Ovary (tissue), 10 donors: ENCODE measurements at places on chromosomes 16 and 17. TPM values are rescaled to one million over a fixed set of nuclear protein-coding genes. Genes with fewer than 3 reads are reported as not detected.

DNA sequence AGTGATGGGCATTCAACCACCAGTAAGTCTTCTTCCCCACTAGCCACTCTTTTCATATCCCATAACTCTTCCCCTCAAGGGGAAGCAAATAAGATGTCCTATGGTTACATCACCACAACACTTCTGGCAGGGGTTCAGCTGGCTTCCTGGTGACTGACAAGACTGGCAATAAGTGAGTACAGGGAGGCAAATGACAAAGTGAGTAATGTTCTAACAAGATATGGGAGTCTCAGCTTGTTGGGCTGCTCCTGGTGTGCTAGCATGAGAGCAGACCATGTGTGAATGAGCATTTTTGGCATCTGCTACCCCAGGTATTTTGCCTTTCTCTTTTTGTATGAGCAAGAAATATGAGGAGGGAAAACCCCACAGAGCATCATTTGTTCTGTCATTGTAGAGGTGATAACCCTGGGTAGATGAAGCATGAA lies 9.9 kb downstream of the TMIGD1 start:
- no peak overlapping the region for H3K4me3 ChIP-seq
- no peaks in the 10 kb centered on the region for H3K27me3 ChIP-seq
- DNase-seq = no peak
- H3K36me3 ChIP-seq = no peaks in the 10 kb centered on the region

Gene SCO1
- total RNA-seq = 26.5 TPM

Gene MYL4
- not detected for total RNA-seq

Gene TRAP1
- total RNA-seq = 67.3 TPM

DNA sequence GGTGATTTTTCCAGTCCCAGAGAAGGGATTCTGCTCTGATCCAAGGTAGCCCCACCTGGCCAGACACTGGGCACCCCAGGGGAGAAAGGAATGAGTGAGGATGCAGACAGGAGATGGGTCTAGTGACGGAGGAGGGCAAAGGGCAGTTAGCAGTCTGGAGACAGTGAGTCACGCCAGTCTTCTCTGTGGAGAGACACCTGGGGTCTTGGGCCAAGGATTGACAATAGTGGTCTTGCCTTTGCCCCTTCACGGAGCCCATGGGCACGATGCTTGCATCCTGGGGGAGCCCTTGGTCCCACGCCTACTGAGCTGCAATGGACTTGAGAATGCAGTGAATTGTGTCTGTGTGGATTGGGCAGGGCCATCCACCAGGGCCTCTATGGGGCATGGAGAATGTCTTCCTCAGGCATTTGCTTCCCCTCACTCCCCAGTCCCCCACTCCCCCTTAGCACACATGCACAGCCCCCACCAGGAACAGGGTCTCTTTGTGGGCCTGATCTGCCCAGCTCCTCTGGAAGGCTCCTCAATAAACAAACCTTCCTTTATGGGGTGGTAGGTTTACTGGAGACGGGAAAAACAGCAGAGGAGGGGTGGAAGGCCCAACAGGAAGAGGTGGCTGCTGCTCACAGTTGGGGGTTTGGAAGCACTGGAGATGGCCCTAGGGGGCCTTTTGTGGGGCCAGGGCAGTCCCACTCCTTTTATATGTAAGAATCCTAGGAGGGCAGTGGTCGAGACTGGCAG lies 1.4 kb downstream of the CHAD start:
- H3K27me3 ChIP-seq = no peaks in the 10 kb centered on the region
- no peak overlapping the region for H3K4me3 ChIP-seq
- H3K36me3 ChIP-seq = no peaks in the 10 kb centered on the region
- H3K27ac ChIP-seq = no peak overlapping the region
- no peak for DNase-seq

DNA sequence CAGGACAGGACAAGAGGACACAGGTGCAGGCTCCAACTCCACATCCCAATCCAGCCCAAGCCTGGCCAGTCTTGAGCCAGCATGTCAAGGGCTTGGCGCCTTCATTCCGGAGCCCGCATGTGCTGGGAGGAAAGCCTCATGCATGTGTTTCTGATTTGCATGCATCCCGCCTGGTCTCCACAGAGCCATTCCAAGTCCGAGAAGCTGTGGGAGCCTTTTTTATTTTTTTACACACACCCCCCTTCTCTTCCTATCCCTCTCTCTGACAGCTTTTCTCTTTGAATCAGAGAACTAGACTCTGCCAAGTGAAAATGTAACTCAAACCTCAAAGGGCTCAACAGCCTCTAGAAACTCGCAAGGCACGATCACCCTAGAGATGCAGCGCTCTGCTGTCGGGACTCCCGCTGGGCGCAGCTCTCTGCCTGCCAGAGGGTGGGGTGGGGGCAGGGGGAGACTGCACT lies 45.1 kb downstream of the NOG start:
- no peak overlapping the region for H3K27ac ChIP-seq
- H3K27me3 ChIP-seq = no peaks in the 10 kb centered on the region
- no peaks in the 10 kb centered on the region for H3K4me1 ChIP-seq
- no peak for DNase-seq

DNA sequence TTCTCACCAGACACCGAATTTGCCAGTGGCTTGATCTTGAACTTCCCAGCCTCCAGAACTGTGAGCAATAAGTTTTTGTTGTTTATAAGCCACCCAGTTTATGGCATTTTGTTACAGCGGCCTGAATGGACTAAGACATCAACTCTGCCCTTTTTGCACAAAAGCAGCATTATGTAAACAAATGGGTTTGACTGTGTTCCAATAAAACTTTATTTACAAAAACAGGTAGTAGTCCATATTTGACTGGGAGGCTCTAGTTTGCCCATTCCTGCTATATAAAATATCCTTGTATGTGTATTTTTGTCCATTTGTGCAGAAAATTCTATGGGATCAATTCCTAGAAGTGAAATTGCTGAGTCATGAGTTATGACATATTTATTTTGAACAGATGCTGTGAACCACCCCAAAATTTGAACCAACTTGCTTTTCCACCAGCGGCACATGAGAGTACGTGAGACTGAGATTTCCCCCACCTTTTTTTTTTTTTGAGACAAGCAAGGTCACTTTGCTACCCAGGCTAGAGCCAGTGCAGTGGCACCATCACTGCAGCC lies 21.3 kb upstream of the CLEC19A start:
- no peak overlapping the region for H3K27ac ChIP-seq
- H3K4me3 ChIP-seq = no peak overlapping the region
- DNase-seq = no peak
- H3K27me3 ChIP-seq = no peaks in the 10 kb centered on the region

GRCh38 chr16:51542981-51543815 lies 392.1 kb upstream of the SALL1 start:
- no peak for DNase-seq
- H3K4me1 ChIP-seq = peaks cover 2% of the 10 kb centered on the region
- H3K27me3 ChIP-seq = no peaks in the 10 kb centered on the region
- no peaks in the 10 kb centered on the region for H3K36me3 ChIP-seq
- no peak overlapping the region for H3K4me3 ChIP-seq

DNA sequence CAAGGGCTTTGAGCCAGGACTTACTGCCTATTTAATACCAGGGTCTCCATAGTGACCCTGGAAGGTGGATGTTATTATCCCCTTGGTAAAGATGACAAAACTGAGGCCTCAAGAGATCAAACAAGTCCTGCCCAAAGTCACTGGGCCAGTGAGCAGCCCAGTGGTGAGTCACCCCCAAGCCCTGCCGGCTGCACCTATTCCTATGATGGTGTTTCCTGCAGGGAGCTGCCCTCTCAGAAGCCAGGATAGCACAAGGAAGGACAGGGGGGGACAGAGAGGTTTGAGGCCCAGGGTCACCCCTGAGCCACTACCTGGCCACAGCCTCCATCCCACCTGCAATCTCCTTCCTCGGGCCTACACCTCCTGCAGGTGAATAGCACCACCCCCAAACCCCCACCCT lies 90.9 kb downstream of the SDK2 start:
- H3K4me1 ChIP-seq = no peaks in the 10 kb centered on the region
- H3K4me3 ChIP-seq = no peak overlapping the region
- H3K27me3 ChIP-seq = no peaks in the 10 kb centered on the region
- no peak for DNase-seq
- H3K36me3 ChIP-seq = no peaks in the 10 kb centered on the region
- H3K27ac ChIP-seq = no peak overlapping the region

- H3K27ac ChIP-seq = no peak overlapping the region
- no peak overlapping the region for H3K4me3 ChIP-seq
- no peak for DNase-seq
- H3K4me1 ChIP-seq = no peaks in the 10 kb centered on the region
Measured at GRCh38 chr17:78532922-78533640, 44.1 kb downstream of the DNAH17 start.

DNA sequence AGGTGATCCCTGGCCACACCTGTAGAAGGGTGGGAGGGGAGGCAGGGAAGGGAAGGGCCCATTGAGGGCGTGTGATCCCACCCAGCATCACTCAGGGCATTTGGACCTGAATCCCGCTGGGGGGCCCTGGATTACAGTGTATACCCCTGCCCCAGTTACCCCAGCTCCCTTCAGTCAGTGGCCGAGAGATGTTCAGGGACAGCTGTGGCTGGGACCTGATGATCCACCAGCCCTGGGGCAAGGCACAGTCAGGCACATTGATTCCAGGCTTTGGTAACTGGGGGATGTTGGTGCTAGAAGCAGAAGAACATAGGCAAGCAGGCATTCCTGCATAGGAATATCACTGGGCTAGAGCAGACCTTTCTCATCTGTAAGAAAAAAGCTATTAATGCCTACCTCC lies 170.3 kb downstream of the FOXL1 start:
- no peak overlapping the region for H3K27ac ChIP-seq
- DNase-seq = no peak
- no peaks in the 10 kb centered on the region for H3K36me3 ChIP-seq

Gene HOXB3
- 2.6 TPM for total RNA-seq

DNA sequence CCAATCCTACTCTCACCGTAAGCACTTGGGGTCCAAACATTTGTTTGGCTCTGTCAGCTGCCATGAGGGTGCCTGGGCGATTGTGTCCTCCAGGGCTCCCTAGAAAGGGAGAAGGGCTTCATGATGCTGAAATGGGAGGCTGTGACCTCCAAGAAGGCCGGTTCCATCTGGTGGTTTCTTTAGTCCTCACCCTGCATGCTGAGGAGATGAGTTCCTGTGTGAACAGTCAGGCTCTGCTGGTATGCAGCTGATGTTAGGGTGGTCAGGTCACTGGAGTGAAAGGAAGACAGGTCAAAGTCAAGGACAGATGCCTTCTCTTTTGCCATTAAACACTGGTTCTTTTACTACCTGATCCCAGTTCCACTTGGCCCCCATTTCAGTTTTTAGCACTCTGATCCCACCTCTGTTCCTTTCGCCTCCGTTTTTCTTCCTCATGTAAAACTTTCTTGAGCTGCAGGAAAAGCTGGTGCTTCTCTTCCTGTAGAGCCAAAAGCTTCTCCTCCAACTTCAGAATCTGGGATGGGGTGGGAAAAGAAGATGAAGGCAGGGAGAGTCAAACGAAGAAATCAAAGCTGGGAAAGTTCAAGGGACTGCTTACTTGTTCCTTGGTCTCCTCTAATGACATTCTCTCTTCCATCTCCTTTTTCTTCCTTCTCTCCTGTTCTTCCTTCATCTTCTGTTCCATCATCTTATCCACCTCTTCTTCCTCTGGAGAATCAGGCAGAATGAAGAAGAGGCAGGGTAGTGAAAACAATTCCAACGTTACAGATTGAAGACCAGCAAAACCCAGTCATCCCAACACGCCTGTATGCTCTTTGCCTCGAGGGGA lies 1.1 kb downstream of the GPS2 start:
- peak overlapping the region; percentile 81 for H3K27ac ChIP-seq
- peak overlapping the region; percentile 84 for H3K4me3 ChIP-seq
- H3K36me3 ChIP-seq = no peaks in the 10 kb centered on the region
- no peak for DNase-seq

GRCh38 chr16:84521497-84521770 lies 17.0 kb upstream of the MEAK7 start:
- no peaks in the 10 kb centered on the region for H3K36me3 ChIP-seq
- no peak overlapping the region for H3K27ac ChIP-seq
- no peaks in the 10 kb centered on the region for H3K4me1 ChIP-seq
- no peak overlapping the region for H3K4me3 ChIP-seq

- peaks cover 31% of the 10 kb centered on the region for H3K4me1 ChIP-seq
- DNase-seq = peak; percentile 73
- H3K4me3 ChIP-seq = no peak overlapping the region
- no peak overlapping the region for H3K27ac ChIP-seq
Measured at GRCh38 chr17:16488186-16488967, 3.6 kb downstream of the LRRC75A start.

Gene CLUH
- 47.2 TPM for total RNA-seq

DNA sequence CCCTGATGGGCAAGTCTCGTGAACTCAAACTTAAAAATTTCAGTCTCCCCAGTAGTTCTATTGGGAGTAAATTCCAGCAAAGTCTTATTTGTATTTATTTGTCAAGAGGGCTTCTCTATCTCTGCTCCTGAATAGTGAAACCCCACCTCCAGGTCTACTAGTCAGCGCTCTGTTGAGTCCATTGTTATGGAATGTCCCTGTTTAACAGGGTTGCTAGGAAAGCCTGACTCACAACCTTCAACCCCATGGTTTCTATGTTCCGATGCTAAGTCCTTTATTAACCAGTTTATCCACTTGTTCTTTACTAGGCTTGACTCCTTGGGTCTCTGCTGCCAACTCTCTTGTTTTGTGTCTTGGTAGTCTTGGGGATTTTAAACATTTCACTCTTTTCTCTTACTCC lies 250.7 kb upstream of the MYOCD start:
- no peak for DNase-seq
- H3K4me1 ChIP-seq = no peaks in the 10 kb centered on the region
- no peak overlapping the region for H3K27ac ChIP-seq
- H3K27me3 ChIP-seq = no peaks in the 10 kb centered on the region
- no peaks in the 10 kb centered on the region for H3K36me3 ChIP-seq

GRCh38 chr16:27406511-27407128 lies 4.6 kb downstream of the IL21R start:
- H3K4me1 ChIP-seq = no peaks in the 10 kb centered on the region
- no peak overlapping the region for H3K27ac ChIP-seq
- DNase-seq = no peak
- H3K4me3 ChIP-seq = no peak overlapping the region
- H3K27me3 ChIP-seq = no peaks in the 10 kb centered on the region
- no peaks in the 10 kb centered on the region for H3K36me3 ChIP-seq

DNA sequence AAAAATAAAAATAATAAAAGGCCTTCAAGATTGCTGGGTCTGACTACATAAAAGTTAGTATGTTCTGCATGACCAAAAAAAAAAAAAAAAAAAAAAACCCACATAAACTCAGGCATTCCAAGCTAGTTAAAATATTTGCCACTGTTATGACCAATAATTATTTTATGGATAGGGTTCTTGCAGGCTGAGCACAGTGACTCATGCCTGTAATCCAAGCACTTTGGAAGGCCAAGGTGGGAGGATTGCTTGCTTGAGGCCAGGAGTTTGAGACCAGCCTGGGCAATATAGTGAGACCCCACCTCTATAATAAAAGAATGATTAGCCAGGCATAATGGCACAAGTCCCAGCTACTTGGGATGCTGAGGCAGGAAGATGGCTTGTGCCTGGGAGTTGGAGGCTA lies 8.1 kb downstream of the SCNN1B start:
- H3K4me3 ChIP-seq = no peak overlapping the region
- no peaks in the 10 kb centered on the region for H3K4me1 ChIP-seq
- no peak overlapping the region for H3K27ac ChIP-seq
- DNase-seq = no peak

Gene NPLOC4
- total RNA-seq = 33.9 TPM
